SJSA1 (cell line): ENCODE measurements at places on chromosomes 7 and 10. TPM values are rescaled to one million over a fixed set of nuclear protein-coding genes. Genes with fewer than 3 reads are reported as not detected.

GRCh38 chr7:115728518-115728917 is 302.0 kb downstream of the TFEC start:
- no peak for DNase-seq

- DNase-seq, result peak; percentile 14
These were observed 291.9 kb downstream of the GFRA1 start for GRCh38 chr10:115981081-115981480.

DNA sequence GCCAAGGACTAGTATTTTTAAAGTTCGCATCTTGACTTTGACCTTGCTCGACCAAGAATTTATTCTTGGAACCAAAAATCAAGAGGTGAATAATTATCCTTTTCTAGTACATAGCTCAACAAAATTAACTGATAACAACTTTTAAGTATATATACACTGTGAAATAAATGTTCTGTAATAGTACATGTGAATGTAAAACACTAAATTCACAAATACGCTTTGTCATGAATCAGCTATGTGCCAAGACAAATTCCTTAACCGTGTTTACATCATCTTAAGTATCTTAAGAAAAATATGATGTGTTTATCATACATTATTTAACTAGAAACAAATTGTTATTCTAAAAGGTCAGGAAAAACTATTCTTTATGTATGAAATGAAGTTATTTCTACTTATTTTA is 83.3 kb downstream of the CUL2 start:
- no peak for DNase-seq

- DNase-seq, result peak; percentile 28
These were observed 95.8 kb upstream of the COL1A2 start for GRCh38 chr7:94298943-94299342.

DNA sequence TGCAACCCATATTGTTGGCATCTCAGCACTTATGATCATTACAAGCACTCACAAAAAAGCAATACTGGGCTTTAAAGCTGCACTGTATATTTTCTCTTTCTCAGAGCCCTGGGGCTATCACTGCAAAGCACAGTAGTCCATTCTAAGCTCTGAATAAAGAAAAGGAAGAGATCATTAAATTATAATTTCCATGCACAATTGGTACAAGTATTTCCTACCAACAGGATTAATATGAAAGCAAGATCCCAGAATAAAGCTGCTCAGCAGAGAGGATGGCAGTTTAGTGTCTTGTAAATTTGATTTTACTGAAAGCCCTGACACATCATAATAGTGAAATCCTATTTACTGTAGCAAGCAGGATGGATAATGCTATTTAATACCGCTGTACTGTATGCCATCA is 205.3 kb downstream of the CHCHD3 start:
- DNase-seq, result no peak

GRCh38 chr10:126001576-126001975 is 105.2 kb downstream of the FANK1 start:
- DNase-seq, result peak; percentile 21

DNA sequence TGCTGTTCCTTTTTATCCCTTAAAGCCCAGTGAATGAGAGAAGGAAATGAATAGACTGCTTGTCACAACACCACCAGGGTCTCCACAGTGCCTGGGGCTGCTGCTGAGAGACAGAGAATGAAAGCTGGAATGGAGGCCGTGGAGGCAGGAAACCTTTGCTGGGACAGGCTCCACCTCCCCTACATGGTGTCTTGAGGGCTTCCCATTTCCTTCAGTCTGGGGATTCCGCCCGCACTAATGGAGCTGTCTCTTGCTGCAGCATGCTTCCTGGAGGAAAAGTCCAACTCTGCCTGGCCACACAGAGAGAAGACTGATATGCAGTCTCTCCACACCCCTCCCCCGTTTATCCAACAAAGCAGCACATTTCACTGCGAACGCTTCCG is 54.5 kb downstream of the LRRC4 start:
- no peak for DNase-seq

The MYL10 gene
- not detected in 2 replicates for total RNA-seq
